ENCODE measurements at places on chromosomes 6 and 20.

- no peak for DNase-seq
These were observed 27.9 kb upstream of the SLC2A12 start for GRCh38 chr6:134080171-134080795.

GRCh38 chr6:13373488-13373886, 45.1 kb upstream of the TBC1D7 start:
- no peak for DNase-seq

GRCh38 chr6:93549868-93550267, 130.5 kb upstream of the EPHA7 start:
- DNase-seq = no peak

- no peak for DNase-seq
These were observed 5.6 kb downstream of the PCMTD2 start for GRCh38 chr20:64261138-64261537.

DNA sequence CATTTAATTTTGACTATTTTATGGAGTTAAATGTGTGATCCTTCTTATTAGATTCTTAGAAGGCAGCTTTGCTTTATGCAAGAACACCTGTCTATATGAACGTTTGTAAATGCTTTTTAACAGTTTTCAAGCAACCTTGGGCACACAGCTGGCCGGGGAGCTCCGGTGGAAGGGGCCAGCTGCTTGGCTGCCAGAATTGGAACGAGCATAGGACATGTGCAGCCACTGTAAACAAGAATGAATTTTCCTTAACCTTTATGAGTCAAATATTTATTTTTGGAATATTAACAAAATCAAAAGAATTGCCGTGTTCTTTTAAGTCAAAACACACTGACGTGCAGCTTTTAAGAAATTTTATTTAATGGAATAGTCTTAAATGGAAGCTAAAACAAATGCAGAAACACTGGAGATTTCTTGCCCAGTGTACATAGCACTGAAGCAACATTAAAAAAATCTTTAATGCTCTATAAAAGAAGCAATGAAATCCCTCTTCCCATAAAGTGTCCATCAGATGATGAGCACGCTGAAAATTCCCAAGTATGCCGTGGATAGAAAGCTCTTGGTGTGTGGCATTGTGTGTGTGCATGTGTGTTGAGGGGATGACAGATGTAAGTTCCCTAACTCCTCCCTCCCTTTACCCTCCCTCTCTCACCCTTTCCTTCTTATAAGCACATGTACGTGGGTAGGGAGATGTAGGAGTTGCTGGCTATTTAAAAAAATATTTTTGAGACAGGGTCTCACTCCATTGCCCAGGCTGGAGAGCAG, 208.9 kb upstream of the EXOC2 start:
- no peak for DNase-seq

- no peak for DNase-seq
These were observed 149.0 kb upstream of the CST7 start for GRCh38 chr20:24799971-24800580.

DNA sequence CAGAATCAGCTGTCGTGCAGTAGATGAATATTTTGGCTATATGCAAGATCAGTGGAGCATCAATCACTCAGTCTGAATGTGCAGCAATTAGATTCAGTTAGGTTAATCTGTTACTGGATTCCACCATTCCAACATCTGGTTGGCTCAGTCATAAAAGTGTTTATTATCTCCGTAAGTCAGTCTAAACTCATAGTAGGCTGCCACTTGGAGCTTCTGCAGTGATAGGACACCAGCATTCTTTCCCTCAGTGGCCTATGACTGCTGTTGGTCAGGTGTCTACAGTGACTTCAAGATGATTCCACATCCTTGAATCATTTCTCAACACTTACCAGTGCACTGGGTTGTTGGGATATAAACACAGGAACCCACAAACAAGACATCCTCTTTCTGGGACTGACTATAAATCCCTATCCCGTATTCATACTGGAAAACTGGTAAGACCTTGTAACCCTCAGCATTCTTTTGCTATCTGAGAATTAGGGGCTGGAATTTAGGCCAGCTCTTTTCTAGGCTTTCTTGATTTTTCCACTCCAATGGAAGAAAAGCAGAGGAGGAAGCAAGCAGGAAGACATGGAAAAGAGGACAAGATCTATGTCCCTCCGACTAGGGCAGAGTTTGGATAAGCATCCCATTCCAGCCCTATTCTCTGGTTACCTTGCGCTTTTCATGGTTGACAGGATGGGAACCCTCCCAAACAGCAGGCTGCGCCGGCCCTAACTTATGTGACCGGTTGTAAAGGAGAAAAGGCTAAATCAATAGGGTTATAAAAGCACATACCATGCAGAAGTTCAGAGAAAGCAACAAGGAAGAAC, 919.6 kb downstream of the KIF16B start:
- DNase-seq = no peak

DNA sequence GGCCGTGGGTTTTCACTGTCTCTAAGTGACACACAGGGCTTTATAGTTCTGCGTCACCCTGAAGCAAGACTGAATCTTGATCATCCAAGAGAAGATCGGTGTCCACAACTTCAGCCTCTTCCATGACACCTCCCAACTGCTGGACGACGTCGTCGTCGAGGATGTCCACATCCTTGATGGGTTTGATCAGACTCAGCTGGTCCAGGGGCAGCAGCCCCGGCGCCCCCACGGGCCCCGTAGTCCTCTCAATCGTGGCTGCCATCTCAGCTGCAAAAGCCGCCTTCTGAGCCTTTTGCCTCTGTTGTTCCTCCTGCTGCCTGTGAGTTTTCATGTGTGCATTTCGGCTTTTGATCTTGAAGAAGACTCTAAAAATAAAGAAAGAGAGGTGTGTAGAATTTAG, 10.6 kb upstream of the MRPS10 start:
- no peak for DNase-seq

DNA sequence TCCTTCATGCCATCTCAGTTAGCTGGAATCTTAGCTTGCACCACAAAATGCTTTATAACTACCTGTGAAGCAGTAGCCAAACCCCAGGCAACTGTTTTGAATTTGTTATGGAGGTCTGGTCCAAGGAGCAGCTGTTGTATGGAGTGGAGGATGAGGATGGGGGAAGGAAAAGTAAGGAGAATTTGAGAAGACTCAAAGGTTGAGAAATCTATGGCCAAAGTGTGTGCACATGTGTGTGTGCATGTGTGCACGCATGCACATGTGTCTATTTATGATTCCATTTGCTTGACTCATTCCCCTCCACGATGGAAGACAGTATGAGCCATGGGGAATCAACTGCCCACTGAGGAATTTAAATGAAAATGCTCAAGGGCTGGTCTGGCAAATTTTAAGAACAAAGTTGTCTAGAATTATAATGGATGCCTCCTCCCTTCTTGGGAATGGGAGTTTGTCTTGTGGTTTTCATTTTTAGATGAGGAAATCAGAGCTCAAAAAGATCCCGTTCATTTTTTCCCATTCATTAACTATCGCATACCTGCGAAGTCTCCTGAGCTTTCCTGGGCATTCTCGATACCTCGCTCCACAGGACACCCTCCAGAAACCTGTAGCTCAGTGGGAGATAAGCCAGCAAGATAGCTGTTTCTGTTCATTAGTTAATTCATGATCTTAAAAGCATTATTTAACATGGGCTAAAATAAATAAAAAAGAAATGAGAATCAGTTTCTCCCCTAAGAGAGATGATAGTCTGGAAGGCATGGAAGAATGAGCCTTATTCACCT, 152.3 kb upstream of the NEDD9 start:
- no peak for DNase-seq

DNA sequence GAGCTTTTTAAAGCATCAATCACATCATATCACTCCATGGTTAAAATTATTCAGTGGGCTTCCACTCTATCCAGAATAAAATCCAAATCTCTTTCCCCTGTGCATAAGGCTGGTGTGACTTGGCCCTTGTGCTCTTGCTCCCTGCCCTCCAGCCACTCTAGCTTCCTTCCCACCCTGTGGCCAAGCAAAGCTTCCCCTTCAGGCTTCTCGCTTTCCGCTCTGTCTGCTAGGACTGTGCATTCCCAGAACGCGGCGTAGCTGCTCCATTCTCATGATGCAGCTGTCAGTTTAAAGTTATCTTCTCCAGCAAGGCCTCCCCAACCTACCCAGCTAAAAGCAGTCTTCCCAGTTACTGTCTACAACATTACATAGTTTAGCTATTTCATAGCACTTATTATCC, 19.4 kb upstream of the KCNK16 start:
- no peak for DNase-seq

Measured in NCI-H2171 (cell line).